ENCODE measurements at places on chromosomes 12 and 14. TPM values are rescaled to one million over a fixed set of nuclear protein-coding genes. Genes with fewer than 3 reads are reported as not detected.
A peak's percentile ranks its signal among the peaks of the same experiment; 100 is the strongest.

- no peak for DNase-seq
Measured at GRCh38 chr14:69696633-69697557, 70.0 kb upstream of the SRSF5 start.

DNA sequence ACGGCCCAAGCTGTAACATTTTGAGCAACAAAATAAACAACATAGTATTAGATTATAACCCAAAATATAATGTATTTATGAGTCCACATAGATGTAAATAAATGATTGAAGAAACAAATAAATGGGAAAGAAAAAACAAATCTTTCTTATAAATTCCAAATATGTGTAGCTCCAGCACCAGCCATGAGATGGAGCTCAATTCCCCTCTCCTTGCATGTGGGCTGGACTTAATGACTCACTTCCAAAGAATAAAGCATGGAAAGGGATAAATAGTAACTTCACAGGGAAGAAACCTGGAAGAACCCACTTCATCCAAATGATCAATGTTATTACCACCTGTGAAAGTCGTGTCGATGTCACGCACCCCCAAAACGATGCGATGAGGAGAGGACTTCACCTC lies 158.8 kb downstream of the RPAP3 start:
- no peak for DNase-seq

DNA sequence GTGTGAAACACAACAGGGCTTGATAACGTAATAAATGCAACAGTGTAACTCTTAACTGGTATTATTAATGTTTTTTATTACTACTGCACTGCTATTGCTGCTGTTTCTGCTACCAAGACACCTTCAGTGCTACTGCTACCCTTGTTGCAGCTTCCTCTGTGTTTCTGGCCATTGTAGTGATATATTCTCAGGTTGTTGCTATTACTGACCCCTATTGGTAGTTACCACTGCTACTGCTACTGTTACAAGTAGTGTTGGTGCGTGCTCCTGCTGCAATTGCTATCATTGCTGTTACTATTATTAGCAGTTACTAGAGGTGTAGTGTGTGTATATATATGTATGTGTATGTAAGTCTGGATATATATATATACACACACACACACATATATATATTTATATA lies 87.2 kb upstream of the PTPRB start:
- DNase-seq = no peak

- no peak for DNase-seq
Measured at GRCh38 chr12:97535582-97535981, 73.0 kb downstream of the RMST start.

GRCh38 chr12:67656251-67656650 lies 7.7 kb downstream of the DYRK2 start:
- DNase-seq = no peak

GRCh38 chr12:62928632-62929031 lies 6.3 kb downstream of the PPM1H start:
- DNase-seq = no peak

DNA sequence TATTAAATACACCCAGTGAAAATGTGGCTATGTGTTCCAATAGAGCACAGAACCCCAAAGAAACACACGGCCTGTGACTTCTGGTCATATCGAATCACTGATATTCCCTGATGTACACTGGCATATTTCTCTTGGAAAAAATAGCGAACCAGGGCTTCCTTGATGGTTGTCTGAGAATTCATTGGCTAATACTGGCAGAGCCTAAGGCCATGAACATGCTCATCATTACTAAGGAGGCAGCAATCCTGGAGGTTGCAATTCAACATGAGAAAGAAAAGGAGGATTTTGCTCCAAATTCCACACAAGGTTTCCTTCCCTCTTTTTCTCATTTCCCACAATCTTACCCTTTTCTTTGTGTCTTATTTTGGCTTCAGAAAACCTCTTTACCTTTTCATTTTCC lies 212.9 kb upstream of the HMGA2 start:
- DNase-seq = no peak

DNA sequence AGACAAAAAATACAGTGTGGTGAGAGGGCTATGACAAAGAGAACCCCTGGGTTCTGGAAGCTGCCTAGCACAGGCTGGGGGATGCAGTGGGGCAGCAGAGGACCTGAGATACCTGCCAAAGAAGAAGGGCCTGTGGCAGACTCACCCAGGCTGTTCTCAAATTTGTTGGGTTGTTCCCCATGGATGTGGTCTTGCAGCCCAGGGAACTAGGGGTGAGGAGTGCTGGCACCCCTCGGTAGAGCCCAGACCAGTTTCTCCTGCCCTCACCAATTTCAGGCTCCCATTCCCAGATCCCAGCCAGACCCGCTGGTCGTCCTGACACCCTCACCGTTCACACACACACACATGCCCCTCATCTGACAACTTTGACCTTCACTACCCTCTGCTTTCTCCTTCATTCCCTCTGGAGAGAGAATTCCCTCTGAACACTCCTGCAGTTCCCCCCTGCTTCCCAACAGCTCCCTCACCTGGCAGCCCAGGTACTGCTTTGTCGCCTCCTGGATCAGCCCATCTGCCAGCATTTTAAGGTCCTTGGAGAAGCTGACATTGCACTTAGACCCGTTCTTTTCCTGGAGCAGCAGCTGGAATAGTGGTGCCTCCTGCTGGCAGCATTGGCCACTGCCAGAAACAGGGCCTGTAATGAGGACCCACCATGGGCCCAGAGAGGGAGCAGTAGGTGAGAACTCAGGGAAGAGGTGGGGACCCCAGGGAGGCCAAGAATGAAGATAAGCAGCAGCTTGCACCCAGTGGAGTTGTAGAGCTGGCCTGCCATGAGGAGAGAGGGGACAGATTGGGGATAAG lies 5.9 kb upstream of the GDF11 start:
- peak; percentile 65 for DNase-seq

DNA sequence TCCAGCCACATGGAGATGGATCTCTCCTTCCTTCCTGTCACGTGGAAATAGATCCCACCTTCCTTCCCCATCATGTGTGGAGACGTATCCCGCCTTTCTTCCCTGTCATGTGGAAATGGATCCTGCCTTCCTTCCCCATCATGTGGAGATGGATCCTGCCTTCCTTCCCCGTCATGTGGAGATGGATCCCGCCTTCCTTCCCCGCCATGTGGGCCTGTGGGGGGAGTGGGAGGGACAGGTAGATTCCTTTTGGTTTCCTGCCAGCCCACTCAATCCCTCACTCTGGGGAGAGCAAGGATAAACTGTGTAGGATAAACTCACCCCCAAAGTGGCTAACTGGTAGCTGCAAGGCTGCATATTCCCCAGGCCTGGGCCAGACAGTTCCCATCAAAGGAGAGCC lies 31.7 kb upstream of the TDRD9 start:
- no peak for DNase-seq

DNA sequence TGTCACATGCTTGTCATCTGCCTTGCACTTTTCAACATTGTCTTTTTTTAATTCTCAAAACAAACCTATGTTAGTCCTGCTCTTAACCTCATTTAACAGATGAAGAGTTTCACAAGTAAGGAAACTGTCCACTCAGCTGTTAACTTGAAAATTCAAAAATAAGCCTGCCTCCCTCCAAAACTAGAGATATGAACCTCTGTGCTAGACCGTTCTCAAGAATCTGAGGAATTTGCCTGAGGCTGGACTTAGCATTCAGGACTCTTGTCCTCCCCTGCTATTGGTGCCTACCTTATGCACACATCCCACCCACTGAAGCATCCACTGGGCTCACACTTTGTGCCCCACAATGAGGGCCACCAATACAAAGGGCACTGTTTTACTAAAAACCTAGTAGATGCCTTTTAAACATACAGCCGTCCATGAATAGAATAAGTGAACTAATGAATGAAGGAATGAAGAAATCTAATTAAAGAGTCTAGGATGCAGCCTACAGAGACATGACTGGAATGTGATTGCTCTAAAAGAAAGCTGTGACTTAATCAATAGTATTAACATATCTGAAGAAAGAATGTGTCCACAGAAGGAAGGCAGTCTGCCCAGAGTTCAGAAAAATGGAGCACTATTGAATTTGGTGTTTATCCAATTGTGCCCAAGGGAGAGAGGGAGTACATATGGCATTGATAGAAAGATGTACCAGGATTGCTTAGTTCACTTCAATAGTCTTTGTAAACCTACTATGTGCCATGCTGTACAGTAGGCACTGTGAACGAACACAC lies 238.5 kb downstream of the SPTSSA start:
- no peak for DNase-seq

DNA sequence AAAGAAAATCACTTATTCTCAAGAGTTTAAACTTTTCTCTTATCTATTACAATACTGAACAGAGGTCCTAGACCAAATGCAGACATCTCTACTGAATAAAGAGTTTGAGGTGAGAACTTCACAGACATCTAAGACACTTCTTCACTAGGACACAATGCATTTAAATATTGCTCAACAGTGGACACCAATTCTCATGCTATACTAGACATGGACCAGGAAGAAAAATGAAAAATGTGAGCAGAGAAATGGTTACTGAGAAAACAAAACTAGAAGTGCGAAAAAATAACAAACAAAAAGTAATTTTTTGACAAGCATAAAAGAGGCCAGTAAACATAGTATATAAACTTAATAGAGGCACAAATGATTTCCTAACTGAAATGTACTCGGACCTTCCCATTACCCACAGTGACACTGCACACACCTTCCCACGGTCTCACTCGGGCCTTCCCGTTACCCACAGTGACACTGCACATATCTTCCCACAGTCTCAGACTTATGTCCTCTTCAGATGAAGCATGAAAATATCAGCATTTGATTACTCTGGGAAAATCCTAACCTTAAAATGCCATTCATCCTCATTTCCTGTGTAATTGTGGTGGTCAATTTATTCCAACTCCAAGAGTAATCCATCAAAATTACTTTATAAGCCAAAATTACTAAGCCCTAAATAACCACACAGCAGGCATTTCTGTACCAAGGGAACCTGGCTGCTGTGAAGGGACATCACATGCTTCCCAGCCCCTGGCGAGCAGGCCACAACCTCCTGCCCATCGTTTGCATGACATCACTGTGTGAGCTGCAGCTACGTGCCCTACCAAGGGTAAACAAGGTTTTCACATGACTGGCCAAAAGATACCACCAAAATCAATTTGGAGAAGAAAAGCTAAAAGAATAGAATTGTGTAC lies 6.4 kb downstream of the SLC15A4 start:
- DNase-seq = no peak

DNA sequence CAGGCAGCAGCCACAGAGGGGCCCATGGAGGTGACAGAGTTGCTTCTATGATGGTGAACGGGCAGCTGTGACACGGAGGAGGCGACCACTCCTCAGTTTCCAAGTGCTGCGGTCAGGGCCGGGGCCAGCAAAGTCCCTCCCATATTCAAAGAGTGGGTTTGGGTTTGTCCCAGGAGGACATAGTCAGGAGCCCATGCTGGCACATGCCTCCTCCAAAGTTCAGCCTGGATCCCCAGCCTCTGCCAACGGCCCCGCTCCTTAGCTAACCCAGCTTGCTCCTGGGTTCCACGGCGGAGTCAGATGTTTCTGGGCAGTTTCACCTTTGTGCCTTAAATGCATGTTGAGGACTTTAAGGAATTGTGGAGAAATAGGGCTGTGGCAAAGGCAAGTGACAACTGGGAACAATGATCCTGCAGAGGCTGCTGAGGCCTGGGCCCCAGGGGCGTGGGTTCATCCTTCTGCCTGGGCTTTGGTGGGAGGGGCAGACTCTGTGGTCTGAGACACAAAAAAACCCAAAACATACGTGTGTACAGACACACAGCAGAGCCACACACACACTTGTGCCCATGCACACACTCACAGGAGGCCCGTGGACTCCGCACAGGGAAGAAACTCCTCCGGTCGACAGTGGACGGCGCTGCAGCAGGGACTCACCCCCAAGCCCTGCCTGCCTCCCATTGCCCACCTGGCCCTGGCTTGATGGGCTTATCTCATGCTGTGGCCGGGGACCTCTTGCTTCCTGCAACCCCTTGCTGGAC lies 399.4 kb downstream of the TMEM121 start:
- DNase-seq = no peak

- no peak for DNase-seq
Measured at GRCh38 chr12:3933074-3933818, 60.0 kb upstream of the PARP11 start.

- no peak for DNase-seq
Measured at GRCh38 chr12:54935235-54935951, 49.2 kb downstream of the TESPA1 start.

GRCh38 chr14:56885825-56886224 lies 75.5 kb upstream of the OTX2 start:
- DNase-seq = no peak

DNA sequence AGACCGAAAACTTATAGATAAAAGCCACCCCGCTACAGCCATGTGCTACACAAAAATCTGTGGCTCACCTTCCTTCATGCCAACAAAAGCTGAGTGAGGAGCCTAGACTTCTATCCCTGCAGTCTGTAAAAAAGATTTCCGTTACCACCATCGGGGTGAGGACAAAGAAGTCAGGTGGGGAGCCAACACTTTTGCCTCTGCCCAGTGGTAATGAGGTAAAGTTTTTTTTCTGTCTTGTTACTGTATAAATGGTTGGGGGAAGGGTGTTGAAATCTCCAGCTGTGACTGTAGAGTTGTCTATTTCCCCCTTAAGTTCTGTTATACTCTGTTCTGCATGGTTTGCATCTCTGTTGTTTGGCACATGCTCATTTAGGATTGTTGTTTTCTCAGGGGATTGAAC lies 707.8 kb downstream of the FLRT2 start:
- DNase-seq = no peak

DNA sequence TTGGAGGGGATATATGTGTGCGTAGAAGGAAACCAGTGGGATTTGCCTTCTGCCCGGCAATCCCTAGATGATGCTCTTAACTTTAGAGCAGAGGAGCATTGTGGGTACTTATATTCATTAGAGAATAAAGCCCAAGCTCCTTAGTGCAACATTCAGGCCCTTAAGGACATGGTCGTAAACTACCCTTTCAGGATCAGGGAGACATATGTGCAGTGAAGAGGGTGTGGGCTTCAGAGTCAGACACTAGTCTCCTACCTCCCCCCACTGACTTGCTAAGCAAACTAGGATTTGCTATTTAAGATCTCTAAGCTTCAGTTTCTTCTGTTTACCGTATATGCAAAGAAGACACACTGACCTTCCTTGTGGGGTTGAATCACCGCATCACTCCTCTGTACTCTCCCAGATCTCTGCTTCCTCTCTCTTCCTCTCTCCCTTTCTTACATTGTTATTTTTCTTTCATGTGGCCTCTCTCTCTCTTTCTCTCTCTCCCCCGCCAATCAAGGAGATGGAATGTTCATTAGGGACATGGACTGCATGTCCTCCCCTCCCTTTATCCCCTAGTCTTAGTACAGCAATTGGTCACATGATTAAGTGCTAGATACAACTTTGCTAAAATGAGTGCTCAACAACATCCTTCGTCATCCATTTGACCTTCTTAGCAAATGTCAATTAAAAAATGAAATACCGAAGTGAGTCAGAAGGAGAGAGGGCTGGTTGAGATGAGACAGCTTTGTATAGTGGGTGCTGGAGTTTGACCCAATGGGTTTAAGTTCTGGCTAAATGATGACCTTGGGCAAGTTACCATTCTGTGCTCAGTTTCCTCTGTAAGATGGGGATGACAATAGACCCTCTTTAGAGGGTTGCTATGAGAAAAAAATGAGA lies 91.7 kb downstream of the TMX1 start:
- no peak for DNase-seq

OR10A7 gene
- total RNA-seq = not detected

LYZ gene
- total RNA-seq = 0.10 TPM

CACNA1C gene
- not detected for total RNA-seq

DGKA gene
- total RNA-seq = 3.7 TPM

TMEM229B gene
- not detected for total RNA-seq

DPF3 gene
- 0.79 TPM for total RNA-seq

KRT2 gene
- total RNA-seq = not detected

KRT77 gene
- not detected for total RNA-seq

Data from SJCRH30 (cell line).